ENCODE measurements at places on chromosomes 6 and 20. TPM values are rescaled to one million over a fixed set of nuclear protein-coding genes. Genes with fewer than 3 reads are reported as not detected.

The LCA5 gene
- 2.9 TPM for total RNA-seq

The ARFGEF3 gene
- 0.05 TPM for total RNA-seq

The DPPA5 gene
- not detected for total RNA-seq

The MMS22L gene
- 16.3 TPM for total RNA-seq

The ZFP64 gene
- 27.6 TPM for total RNA-seq

The LY86 gene
- total RNA-seq, result not detected

The EFCAB8 gene
- total RNA-seq, result not detected

The RWDD2A gene
- 4.0 TPM for total RNA-seq

The CTCFL gene
- not detected for total RNA-seq

The PPIL6 gene
- total RNA-seq, result 0.13 TPM

The HDDC2 gene
- total RNA-seq, result 52.3 TPM

The PTCRA gene
- not detected for total RNA-seq

The GSTA4 gene
- total RNA-seq, result 18.3 TPM

Data from HFFc6 (cell line).